NCI-H1092 (cell line): ENCODE measurements at places on chromosomes 5 and 9.

GRCh38 chr5:132493241-132493640, 2.7 kb upstream of the IRF1 start:
- no peak for DNase-seq

DNA sequence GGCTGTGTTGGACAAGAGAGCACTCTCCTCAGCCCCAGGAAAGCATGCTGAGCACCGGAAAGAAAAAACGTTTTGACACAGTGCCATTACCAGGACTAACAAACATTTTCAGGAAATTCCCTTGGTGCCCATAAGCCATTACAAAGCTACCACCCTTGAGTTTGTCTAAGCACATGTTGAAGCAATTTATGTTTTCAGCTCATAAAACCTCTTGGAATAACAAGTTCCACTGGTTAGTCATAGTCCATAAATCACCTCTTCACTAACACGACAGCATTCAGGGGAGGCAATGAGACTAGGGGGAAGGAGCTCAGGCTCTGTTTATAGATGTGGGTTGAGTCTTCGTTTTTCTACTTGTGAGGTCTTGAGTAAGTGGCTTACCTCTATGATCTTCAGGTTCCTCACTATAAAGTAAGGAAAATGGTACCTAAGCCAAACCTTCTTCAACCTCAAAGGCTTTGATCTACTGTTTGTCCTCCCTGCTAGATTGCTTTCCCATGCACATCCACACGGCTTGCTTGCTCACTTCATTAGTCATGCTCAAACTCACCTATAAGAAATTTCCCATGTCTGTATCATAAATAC, 65.4 kb downstream of the DRD1 start:
- DNase-seq, result no peak

GRCh38 chr5:143677403-143677802, 134.6 kb upstream of the HMHB1 start:
- DNase-seq, result no peak

DNA sequence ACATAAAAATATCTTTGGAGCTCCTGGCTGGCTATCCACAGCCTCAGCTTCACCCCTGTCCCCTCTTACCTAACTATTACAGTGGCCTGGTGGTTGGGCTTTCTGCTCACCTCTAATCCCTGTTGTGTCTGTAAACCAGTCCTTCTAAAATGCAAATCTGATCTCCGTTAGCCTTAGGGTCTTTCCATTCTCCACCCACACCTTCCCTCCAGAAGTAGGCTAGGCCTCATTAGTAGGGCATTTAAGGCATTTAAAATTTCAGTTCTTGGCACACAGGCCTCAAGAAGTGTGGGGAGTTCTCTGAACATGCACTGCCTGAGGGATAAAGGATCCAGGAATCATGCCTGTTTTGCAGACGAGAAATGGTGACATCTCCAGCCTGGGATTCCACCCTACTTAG, 26.4 kb upstream of the STC2 start:
- DNase-seq, result no peak

- DNase-seq, result no peak
Observed at GRCh38 chr9:83312537-83312936, 225.7 kb downstream of the FRMD3 start.

- no peak for DNase-seq
Observed at GRCh38 chr9:127398275-127398647, 1.3 kb downstream of the SLC2A8 start.

DNA sequence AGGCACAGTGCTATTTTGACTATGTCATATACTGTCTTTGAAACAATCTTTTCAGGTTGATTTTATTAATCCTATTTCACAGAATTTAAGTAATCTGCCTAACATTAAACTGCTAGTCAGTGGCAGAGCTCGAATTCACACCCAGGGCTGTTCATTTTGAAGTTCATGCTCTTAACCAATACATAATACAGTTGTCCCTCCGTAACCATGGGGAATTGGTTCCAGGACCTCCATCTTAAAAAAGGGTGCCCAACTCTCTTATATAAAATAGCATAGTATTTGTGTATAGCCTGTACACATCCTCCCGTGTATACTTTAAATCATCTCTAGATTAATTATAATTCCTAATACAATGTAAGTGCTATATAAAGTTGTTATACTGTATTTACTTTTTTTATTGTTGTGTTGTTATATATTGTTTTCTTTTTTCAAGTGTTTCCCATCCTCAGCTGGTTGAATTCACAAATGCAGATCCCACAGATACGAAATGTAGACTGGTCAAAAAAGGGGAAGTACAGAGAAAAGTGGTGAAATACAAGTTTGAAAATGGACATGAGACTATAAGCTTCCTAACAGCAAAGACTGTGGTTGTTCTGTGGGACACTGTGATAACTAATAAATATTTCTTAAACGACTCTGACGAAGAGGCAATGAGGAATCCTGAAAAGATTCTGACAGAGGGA, 18.3 kb downstream of the RFX3 start:
- DNase-seq, result no peak

GRCh38 chr9:70229579-70229978, 29.2 kb upstream of the SMC5 start:
- DNase-seq, result peak; percentile 15

GRCh38 chr9:125690679-125691078, 16.3 kb downstream of the MAPKAP1 start:
- no peak for DNase-seq

GRCh38 chr9:127866535-127866934, 10.9 kb downstream of the AK1 start:
- no peak for DNase-seq

GRCh38 chr5:22329683-22330082, 523.5 kb downstream of the CDH12 start:
- DNase-seq, result no peak

DNA sequence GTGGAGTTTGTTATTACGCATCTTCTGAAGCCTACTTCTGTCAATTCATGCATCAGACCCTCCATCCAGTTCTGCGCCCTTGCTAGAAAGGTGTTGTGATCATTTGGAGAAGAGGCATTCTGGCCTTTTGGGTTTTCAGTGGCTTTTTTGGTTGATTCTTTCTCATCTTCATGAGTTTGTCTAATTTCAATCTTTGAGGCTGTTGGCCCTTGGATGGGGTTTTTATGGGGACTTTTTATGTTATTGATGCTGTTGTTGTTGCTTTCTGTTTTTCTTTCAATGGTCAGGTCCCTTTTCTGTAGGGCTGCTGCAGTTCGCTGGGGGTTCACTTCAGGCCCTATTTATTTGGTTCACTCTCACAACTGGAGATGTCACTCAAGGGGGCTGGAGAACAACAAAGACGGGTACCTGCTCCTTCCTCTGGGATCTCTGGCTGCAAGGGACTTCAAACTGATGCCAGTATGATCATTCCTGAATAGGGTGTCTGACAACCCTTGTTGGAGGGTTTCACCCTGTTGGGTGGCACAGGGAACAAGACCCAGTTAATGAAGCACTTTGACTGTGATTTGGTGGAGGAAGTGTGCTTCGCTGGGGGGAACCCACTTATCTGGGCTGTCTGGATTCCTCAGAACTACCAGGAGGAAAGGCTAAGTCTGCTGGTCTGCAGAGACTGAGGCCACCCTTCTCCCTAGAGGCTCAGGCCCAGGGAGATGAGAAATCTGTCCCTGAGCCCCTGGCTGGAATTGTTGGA, 226.7 kb upstream of the PTGER4 start:
- DNase-seq, result no peak

DNA sequence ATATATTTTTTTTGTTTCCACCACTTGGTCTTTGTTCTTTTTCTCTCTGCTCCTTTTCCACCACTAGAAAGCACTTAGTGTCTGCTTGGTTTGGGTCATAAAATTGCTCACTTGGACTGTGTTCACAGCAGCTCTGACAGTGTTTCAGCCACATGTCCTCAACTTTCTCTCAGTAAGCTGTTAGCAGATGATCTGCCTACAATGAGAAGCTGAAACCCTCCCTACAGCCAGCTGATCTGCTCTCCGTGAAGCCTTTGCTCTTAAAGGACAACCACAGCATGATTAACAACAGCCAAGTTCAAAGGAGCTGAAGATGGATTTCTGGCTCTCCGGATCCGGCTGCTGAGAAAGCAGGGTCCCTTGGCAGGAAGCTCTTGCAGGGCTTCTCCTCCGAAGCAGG, 31.6 kb downstream of the PRLR start:
- no peak for DNase-seq

DNA sequence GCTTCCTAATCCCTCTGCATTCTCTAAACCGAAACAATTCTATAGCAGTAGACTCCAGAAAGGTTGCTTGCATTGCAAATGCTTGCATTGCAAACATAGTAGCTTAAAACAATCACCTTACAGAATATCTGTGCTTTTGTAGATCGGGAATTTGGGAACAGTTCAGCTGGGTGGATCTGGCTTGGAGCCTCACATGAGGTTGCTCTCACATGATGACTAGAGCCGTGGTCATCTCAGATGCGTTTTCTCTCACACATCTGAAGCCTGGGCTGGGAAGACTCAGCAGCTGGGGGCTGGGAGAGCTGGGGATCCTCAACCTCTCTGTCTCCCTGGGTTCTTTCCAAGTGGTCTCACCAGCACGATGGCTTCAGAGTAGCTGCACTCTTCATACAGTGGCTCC, 127.8 kb downstream of the MSX2 start:
- DNase-seq, result no peak

GRCh38 chr5:86997516-86997915, 270.2 kb upstream of the RASA1 start:
- DNase-seq, result no peak

DNA sequence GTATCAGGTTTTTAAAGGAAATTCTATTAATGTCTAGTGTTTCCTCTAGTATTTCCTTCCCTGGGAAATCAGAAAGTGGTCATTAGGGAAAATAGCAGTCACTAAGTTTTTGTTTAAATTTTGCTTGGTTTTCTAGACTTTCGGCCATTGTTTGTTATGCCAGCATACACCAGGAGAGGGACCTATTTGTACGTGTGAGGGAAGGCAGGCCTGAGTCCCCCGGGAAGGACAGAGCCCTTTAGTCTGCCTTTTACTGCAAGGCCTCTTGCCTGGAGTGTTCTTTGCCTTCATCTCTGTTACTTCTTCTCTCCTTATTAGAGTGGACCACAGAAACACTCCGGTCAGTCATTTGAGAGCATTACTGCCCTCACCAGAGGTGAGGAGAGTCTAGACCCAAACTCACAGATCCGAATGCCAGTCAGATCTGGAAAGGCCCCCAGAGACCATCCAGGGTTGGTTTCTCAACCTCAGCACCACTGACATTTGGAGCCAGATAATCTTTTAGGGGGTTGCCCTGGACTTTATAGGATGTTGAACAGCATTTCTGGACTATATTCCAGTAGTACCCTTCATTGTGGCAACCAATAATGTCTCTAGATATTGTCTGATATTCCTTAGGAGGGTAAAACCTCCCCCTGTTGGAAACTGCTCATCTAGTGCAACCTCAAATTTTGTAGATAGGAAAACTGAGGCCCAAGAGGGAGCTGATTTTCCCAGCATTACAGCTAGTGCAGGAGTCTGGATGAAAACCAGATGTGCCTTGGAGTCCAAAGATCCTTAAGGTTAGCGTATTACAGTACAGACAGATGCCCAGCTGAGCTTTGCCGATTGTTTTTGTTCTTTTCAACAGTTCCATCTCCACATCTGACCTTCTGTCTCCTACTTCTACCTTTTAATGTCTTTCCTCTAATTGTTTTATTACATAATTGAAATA, 93.0 kb upstream of the NIPAL4 start:
- DNase-seq, result no peak

DNA sequence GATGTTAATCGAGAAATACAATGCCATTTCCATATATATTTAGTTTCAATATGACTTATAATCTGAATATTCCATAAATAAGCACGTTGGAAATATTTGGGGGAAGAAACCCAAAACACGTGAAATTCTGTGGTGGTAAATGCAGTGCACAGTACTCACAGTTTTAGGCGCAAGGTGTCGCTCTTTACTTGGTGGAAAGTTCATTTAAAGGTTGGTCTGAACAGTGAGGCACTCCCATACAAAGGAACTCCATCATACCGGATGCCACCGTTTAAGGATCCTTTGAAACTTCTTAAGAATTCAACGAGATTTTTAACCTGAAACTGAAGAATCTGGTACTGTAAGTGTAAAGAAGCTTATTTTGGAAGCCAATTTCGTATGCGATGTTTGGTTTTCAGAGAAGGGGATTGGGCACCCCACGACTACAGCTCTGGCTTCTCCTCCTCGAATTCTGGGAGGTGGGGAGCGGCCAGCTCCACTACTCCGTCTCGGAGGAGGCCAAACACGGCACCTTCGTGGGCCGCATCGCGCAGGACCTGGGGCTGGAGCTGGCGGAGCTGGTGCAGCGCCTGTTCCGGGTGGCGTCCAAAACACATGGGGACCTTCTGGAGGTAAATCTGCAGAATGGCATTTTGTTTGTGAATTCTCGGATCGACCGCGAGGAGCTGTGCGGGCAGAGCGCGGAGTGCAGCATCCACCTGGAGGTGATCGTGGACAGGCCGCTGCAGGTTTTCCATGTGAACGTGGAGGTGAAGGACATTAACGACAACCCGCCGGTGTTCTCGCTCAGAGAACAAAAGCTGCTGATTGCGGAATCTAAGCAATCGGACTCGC, at the start of gene PCDHA11:
Gene PCDHA11, plus strand, starts transcription at position 237 of the 834 bp plus-strand sequence. Its CDS starts 147 bp downstream, at position 384.
- peak; percentile 65 for DNase-seq

DNA sequence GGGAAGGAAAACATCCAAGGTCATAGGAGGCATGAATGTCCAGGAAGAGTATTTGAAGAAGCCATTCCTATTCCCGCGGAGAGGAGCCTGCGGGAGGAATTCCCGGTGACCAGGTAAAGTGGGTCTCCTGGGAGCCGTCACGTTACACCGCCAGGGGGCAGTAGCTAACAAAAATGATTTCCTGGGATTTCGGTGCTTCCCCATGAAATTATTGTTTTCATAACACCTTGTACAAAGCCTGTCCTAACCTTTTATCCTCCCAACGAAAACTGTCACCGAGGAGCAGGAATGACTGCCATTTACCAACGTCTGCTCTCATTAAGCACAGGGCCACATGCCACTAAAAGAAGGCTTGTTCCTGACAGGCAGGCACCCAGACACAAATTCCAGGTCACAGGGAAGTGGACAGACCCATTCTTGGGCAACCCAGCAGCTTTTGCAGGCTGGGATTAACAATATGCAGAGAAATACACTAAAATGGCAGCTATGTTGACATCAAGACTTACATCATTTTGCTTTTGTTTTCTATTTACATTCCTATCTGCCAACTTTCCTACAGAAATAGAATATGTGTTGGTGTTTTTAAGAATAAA, 41.2 kb upstream of the CTSL start:
- DNase-seq, result no peak

DNA sequence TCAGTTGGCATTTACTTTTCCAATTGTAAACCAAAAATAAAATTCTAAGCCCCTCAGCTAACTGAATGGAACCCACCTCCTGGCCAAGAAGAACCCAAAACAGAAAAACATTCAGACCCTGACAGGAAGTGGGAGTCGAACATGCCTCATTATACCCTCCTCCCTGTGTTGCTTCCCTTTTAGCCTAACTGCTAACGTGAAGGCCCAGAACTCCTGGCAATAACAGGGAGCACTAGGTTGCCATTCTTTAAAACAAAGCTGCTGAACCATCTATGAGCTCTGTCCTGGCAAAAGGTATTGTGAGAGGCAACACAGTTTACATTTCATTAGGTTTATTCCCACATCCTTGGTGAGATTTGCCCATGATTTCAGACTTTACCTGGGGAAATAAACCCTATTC, 481.4 kb downstream of the CHSY3 start:
- DNase-seq, result no peak
